Mesothelial cell of epicardium (in vitro differentiated cells): ENCODE measurements at places on chromosomes 3 and 15. TPM values are rescaled to one million over a fixed set of nuclear protein-coding genes. Genes with fewer than 3 reads are reported as not detected.
A peak's percentile ranks its signal among the peaks of the same experiment; 100 is the strongest.

GRCh38 chr3:28637742-28638141 is 289.1 kb upstream of the AZI2 start:
- H3K4me3 ChIP-seq, result no peak overlapping the region
- no peak for DNase-seq
- H3K36me3 ChIP-seq, result no peaks in the 10 kb centered on the region
- H3K27me3 ChIP-seq, result no peaks in the 10 kb centered on the region
- H3K27ac ChIP-seq, result no peak overlapping the region
- no peaks in the 10 kb centered on the region for H3K4me1 ChIP-seq

GRCh38 chr15:58980351-58980939 is 7.0 kb upstream of the RNF111 start:
- peaks cover 3% of the 10 kb centered on the region for H3K4me1 ChIP-seq
- DNase-seq, result no peak
- H3K27ac ChIP-seq, result no peak overlapping the region
- no peaks in the 10 kb centered on the region for H3K36me3 ChIP-seq
- H3K27me3 ChIP-seq, result peaks cover 6% of the 10 kb centered on the region

REC114 gene
- not detected in 3 replicates for total RNA-seq

GRCh38 chr3:15345066-15345607 is 12.8 kb upstream of the SH3BP5 start:
- no peak overlapping the region for H3K27ac ChIP-seq
- no peak overlapping the region for H3K4me3 ChIP-seq
- H3K36me3 ChIP-seq, result no peaks in the 10 kb centered on the region
- H3K27me3 ChIP-seq, result no peaks in the 10 kb centered on the region
- H3K4me1 ChIP-seq, result peaks cover 11% of the 10 kb centered on the region

GRCh38 chr3:101248736-101249135 is 71.6 kb downstream of the IMPG2 start:
- peaks cover 3% of the 10 kb centered on the region for H3K36me3 ChIP-seq
- peaks cover 17% of the 10 kb centered on the region for H3K4me1 ChIP-seq
- no peak for DNase-seq
- H3K4me3 ChIP-seq, result no peak overlapping the region
- no peaks in the 10 kb centered on the region for H3K27me3 ChIP-seq

SYNM gene
- total RNA-seq, result 1.2 to 1.4 TPM (median 1.3 TPM) in 3 replicates

GRCh38 chr3:135929670-135930069 is 35.9 kb upstream of the PPP2R3A start:
- peak overlapping the region; percentile 69 for H3K27ac ChIP-seq
- DNase-seq, result no peak
- H3K4me1 ChIP-seq, result peaks cover 26% of the 10 kb centered on the region
- H3K36me3 ChIP-seq, result no peaks in the 10 kb centered on the region
- no peaks in the 10 kb centered on the region for H3K27me3 ChIP-seq

DNA sequence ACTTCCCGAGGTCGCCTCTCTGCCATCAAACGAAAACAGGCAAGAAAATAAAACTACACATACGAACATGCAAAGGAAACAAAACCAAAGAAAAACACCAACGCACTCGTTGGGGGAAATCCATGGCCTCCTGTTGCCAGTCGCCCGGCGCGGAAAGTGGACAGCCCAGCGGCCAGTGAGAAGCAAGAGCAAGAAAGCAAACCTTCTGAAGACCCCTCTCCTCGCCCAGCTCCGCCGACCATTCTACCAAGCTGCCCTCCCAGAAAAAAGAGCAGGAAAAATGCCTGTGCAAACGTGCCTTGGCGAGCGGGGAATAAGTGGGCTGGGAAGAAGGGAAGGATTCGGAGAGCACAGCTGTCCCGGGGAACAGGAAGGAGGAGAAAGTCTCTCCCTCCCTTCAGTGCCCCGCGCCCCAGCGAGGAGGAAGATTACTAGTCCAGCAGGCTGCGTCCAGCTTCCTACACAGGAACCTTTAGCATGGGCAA is 802 bp upstream of the NECTIN3 start:
- no peak for DNase-seq
- H3K36me3 ChIP-seq, result peaks cover 2% of the 10 kb centered on the region
- peak overlapping the region; percentile 91 for H3K4me3 ChIP-seq
- peaks cover 39% of the 10 kb centered on the region for H3K4me1 ChIP-seq
- H3K27me3 ChIP-seq, result no peaks in the 10 kb centered on the region

DNA sequence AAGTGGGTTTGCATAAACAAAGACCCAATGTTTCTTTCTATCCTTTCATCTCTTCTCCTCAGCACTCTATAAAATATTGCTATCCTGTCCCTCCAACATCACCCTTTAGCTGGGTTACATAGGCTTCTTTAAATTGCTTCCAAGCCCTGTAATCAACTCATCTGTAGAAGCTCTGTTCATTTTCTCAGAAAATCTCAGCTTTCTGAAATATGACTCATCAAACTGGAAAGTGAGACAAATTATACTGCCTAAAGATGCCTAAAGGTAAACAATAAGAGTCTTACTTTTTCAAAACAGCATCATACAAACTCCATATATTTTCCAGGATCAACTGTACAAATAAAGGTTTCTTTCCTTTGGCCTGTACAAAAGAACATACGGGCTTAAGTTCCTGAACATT is 33.8 kb downstream of the EFL1 start:
- no peaks in the 10 kb centered on the region for H3K4me1 ChIP-seq
- no peak overlapping the region for H3K27ac ChIP-seq
- DNase-seq, result no peak
- H3K27me3 ChIP-seq, result no peaks in the 10 kb centered on the region

GRCh38 chr15:77044228-77045042 is 26.5 kb downstream of the TSPAN3 start:
- peaks cover 2% of the 10 kb centered on the region for H3K4me1 ChIP-seq
- no peak overlapping the region for H3K27ac ChIP-seq
- H3K27me3 ChIP-seq, result no peaks in the 10 kb centered on the region
- DNase-seq, result no peak

DNA sequence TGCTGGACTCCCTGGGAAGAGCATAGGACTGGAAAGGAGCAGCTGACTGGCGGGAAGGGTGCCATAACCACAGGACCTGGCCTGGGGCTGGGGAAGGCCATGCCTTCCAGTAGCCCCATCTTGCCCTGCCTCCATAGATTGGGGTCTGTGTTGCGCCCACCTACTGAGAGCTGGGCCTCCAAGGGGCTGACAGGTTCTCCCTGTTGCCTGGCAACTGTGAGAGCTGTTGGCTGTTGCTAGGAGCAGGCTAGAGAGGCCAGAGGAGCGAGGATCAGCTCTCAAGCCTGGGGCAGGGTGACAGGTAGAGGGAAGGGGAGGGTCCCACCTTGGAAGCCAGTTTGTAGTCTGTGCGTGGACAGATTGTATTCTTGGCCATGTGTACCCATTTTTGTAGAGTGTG is 2.8 kb upstream of the GNAI2 start:
- H3K27ac ChIP-seq, result no peak overlapping the region
- peaks cover 33% of the 10 kb centered on the region for H3K4me1 ChIP-seq
- no peak for DNase-seq

LRRN1 gene
- total RNA-seq, result 59.1 to 63.8 TPM (median 60.2 TPM) in 3 replicates

DNA sequence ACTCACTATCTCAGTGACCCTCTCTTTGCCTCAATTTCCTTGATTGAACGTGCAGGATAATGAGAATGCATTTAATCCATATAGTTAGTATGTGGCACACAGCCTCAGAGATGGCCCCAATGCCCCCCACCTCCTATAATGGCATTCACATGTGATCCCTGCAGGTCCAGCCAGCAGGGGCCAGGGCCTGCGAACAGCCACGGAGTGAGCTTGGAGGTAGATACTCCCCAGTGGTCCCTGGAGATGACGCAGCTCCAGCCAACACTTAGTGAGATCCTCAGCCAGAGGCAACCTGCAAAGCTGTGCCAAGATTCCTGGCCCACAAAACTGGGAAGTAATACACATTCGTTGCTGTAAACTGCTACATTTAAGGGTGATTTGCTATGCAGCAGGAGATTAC is 184.9 kb upstream of the NSMCE3 start:
- H3K27me3 ChIP-seq, result peaks cover 4% of the 10 kb centered on the region
- peaks cover 7% of the 10 kb centered on the region for H3K4me1 ChIP-seq
- H3K36me3 ChIP-seq, result no peaks in the 10 kb centered on the region
- H3K4me3 ChIP-seq, result no peak overlapping the region
- H3K27ac ChIP-seq, result no peak overlapping the region

- no peaks in the 10 kb centered on the region for H3K4me1 ChIP-seq
- no peaks in the 10 kb centered on the region for H3K36me3 ChIP-seq
- no peak for DNase-seq
- H3K27me3 ChIP-seq, result peaks cover 20% of the 10 kb centered on the region
- H3K4me3 ChIP-seq, result no peak overlapping the region
Observed at GRCh38 chr3:10366651-10367101, 45.8 kb upstream of the SEC13 start.

DNA sequence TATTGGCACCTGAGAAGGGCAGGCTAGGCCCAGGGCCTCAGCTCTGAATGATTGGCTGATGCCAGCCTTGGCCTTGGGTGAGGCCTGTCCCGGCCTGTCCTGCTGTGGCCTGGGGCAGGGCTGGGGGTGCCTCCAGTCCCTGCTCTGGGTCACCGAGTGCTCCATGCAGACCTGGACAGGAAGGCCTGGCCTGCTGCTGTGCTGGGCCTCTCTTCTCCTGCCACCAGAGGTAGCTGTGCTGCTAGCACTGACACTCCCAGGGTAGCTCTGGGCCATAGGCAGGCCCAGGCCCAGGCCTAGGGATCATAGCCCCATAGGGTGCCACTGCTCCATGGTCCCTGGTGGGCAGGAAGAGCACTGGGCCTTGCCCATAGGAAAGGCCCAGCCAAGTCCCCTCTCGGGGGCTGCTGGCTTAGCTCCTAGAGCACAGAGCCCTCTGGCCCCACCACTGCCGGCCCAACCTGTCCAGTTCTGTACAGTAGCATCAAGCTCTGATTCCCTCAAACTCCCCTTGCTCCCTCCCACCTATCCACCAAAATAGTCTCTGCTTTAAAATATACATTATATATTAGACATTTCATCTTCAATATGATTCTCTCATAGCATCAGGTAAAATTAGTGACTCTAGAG is 18.2 kb downstream of the ABTB1 start:
- no peaks in the 10 kb centered on the region for H3K36me3 ChIP-seq
- H3K27ac ChIP-seq, result no peak overlapping the region
- no peak overlapping the region for H3K4me3 ChIP-seq

GRCh38 chr3:16053794-16054193 is 120.7 kb upstream of the GALNT15 start:
- no peak overlapping the region for H3K27ac ChIP-seq
- peaks cover 6% of the 10 kb centered on the region for H3K4me1 ChIP-seq
- DNase-seq, result no peak
- H3K27me3 ChIP-seq, result no peaks in the 10 kb centered on the region

DNA sequence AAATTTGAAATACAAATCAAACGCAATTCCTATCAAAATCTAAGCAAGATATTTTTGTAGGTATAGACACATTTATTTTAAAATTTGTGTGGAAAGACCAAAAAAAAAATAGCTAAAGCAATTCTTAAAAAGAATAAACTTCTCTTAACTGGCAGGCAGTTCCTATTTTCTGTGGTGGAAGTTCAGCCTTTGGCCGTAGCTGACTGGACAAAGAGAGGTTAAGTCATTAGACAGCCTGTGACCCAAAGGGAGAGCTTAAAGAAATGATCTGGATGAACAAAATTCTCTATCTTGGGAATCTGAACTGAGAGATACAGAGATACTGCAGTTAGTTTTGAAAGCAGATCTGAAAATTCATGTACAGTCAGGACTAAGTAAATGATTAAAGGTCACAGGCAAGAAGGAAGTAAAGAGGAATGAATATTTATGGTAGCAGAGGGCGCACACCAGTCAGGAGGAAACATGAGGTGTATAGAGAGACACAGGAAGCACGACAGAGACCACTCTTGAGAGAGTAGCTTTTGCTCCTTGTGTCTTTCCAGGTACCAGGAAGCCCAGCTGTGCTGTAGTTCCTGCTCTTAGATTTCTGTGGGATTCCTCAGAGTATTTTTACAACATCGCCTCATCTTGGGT is 57.5 kb downstream of the TPRG1 start:
- H3K27me3 ChIP-seq, result no peaks in the 10 kb centered on the region
- peaks cover 3% of the 10 kb centered on the region for H3K4me1 ChIP-seq
- H3K4me3 ChIP-seq, result no peak overlapping the region

- no peak overlapping the region for H3K27ac ChIP-seq
- no peaks in the 10 kb centered on the region for H3K27me3 ChIP-seq
- DNase-seq, result no peak
Observed at GRCh38 chr15:34154725-34155204, 52.9 kb downstream of the PGBD4 start.

TMEM212 gene
- not detected in 3 replicates for total RNA-seq

GRCh38 chr3:25151281-25151902 is 276.7 kb upstream of the RARB start:
- no peaks in the 10 kb centered on the region for H3K36me3 ChIP-seq
- peak overlapping the region; percentile 95 for H3K27ac ChIP-seq
- peak overlapping the region; percentile 48 for H3K4me3 ChIP-seq
- no peak for DNase-seq
- no peaks in the 10 kb centered on the region for H3K27me3 ChIP-seq

- peaks cover 56% of the 10 kb centered on the region for H3K27me3 ChIP-seq
- H3K4me3 ChIP-seq, result no peak overlapping the region
- no peaks in the 10 kb centered on the region for H3K4me1 ChIP-seq
Observed at GRCh38 chr15:92059036-92059970, 205.8 kb downstream of the SLCO3A1 start.

DNA sequence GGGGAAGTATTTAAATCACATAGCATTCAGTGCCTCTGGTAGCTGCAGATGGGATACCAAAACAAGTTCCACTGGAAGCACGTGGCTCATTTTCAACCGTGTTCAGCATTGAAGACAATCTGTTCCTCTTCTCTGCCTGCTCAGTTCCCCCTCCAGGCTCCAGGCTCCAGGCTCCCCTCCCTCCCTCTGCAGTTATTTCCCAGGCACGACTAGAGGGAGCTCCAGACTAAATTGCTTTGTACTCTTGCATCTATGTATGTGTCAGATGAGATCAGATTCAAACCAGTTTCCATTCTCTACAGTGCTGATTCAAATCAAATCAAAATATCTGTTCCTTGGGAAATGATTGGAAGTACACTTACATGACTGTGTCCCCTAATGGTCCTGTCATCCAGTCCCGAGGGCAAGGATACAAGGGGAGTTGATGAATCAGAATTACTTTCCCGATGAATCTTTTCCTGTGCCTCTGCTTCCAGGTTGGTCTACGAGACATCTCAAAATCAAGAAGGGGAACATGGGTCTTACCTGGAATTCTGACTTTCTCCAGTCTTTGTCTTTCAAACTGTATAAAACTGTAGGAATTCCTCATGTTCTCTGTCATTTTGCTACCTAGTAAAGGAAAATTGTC is 600.5 kb downstream of the EDEM1 start:
- no peak for DNase-seq
- no peak overlapping the region for H3K4me3 ChIP-seq
- peaks cover 1% of the 10 kb centered on the region for H3K27me3 ChIP-seq
- H3K36me3 ChIP-seq, result no peaks in the 10 kb centered on the region
- peaks cover 8% of the 10 kb centered on the region for H3K4me1 ChIP-seq

DNA sequence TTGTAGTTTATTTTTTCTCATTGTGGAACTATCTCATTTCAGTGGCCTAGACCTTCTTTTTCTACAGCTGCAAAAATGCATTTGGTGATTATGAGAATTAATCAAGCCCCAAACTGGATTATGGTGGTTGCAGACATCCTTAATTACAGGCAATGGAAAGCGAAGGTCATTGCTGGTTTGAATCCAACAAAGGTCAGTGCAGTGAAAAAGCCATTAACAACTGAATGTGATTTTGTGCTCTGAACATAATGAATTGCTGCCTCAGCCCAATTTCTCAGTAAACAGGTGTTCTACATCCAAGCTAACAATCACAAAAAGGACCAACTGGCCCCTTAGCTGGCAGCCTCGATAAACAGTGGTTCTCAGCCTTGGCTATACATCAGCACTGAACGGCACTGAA is 260.1 kb upstream of the DPPA4 start:
- H3K4me1 ChIP-seq, result peaks cover 26% of the 10 kb centered on the region
- H3K27me3 ChIP-seq, result no peaks in the 10 kb centered on the region
- peaks cover 5% of the 10 kb centered on the region for H3K36me3 ChIP-seq
- no peak overlapping the region for H3K27ac ChIP-seq
- no peak for DNase-seq
